ENCODE measurements at places on chromosomes 1 and 21.

DNA sequence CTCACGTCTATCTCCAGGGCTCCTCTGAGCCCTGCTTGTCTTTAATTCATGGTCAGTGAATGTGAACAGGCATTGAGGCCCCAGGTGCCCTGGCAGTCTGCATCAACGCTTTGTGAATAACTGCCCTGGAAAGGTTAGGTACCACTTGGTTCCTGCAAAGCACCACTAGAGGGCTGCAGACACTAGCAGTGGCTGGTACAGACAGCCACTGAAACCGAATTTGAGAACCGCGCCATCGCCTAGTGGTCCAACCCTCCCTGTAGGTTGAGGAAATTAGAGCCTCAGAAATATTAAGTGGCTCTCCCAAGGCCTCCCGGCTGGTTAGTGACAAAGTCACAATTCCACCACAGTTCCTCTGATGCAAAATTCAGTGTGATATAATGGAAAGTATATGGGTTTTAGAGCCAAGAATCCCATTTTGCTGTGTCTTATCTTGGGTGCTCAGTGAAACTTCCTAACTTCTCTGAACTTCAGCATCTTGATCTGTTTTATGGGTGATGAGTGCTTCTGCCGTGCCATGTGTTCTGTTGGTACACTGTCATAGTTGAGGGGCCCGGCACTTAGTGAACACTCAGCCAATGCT lies 46.2 kb upstream of the BCL9 start:
- no peak for DNase-seq

GRCh38 chr1:25664357-25665199 lies 48.0 kb downstream of the MAN1C1 start:
- no peak for DNase-seq

- DNase-seq: no peak
These were observed 10.4 kb downstream of the MRTO4 start for GRCh38 chr1:19262047-19262446.

GRCh38 chr1:197915862-197916499 lies 1.2 kb upstream of the LHX9 start:
- peak; percentile 17 for DNase-seq

DNA sequence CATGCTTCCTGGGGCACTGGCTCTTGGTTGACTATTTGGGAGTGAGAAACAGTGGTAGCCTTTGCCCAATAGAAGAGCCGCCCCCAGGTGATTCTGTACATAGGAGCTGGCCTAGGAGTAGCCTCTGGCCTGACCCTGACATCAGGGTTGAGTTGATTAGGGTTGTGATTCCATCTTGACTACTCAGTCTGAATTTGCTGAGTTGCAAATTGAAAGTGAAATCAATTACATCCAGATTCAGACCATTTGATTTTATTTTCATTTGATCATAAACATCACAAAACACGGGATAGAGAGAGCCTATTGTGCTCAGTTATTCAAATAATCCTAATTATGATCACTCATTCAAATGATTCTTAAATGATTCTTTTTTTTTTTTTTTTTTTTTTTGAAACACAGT lies 253.2 kb downstream of the KIF26B start:
- no peak for DNase-seq

DNA sequence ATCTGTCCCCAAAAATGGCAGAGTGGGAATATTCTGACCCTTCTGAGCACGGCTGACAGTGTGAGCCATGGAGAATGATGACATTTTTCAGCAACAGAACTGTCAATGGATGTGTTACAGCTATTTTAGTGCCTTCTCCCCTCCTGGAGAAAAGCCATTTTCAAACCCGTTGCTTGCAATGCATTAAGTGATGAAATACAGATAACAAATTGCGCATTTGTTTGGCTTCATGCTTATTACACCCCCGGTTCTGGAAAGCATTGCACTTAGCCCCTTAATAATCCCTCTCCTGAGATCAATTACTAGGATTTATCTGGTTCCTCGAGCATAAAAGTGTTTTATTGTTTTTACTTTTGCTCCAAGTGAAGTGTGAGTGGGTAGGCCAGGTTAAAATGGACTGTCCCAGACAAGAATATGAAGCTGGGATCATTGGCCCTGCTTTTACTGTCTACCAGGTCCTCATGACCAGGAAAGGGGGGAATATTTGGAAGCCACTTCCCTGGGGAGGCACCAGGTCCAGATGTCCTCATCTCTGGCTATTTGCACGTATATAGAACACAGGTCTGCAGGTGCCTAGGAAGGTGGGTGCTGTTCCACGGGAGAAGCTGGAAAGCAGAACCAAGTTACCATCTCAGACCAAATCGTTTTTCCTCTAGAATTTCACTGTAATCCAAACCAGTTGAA lies 37.5 kb upstream of the HHAT start:
- DNase-seq: no peak

GRCh38 chr1:18541046-18541795 lies 60.5 kb downstream of the KLHDC7A start:
- no peak for DNase-seq

DNA sequence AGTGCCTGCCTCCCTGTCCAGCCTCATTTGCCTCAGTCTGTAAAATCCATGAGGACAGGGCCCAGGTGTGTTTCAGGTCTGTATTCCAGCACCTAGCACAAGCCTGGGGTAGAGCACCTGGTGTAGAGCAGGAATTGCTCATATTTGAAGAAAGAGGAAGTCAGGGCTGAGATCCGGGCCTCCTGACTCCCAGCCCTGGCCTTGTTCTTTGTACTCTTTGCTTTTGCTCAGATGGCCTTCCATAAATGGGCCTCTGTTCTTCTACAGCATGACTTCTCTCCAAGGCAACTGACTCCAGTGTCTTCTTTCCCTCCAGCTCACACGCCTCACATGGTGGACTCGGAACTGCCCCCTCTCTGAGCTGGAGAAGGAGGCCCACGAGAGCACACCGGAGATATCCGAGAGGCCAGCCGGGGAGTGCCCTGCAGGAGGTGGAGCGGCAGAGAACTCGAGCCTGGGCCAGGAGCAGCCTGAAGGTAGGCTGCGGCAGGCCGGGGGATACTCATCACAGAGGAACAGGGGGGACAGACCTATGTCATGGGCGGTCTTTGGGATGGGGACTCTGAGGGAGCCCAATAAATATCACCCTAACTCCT lies 19.7 kb downstream of the SLC5A9 start:
- DNase-seq: no peak

- no peak for DNase-seq
These were observed 127.8 kb downstream of the GABPA start for GRCh38 chr21:25862596-25862995.

DNA sequence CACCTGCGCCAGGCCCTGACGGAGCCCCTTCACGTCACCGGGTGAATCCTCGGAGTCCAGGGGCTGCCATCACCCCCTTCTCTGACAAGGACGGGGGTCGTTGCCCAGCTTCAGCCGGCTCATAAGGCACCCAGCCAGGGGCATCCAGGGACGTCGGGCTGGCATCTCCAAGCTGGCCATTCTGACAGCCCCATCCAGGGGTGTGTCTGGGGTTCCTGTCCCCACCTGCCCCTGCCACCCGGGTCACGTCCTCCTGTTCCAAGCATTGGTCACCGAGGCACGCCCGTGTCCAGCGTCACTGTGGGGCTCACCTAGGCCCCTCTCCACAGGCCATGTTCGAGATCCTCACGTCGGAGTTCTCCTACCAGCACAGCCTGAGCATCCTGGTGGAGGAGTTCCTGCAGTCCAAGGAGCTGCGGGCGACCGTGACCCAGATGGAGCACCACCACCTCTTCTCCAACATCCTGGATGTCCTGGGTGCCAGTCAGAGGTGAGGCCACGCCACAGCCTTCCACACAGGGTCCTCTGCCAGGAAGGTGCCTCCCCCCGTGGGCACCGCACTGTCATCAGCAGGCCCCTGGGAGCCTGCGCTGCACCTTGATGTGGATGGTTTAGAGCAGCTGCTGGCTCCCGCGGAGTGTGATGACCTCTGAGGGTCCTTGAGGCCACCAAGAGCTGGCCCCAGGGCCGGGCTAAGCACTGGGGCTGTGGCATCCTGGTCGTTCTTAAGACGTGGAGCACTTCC lies 14.8 kb downstream of the ARHGEF16 start:
- no peak for DNase-seq

GRCh38 chr1:51629918-51630317 lies 13.0 kb downstream of the OSBPL9 start:
- DNase-seq: no peak

- DNase-seq: no peak
These were observed 44.6 kb downstream of the HMGB4 start for GRCh38 chr1:33908324-33908956.

DNA sequence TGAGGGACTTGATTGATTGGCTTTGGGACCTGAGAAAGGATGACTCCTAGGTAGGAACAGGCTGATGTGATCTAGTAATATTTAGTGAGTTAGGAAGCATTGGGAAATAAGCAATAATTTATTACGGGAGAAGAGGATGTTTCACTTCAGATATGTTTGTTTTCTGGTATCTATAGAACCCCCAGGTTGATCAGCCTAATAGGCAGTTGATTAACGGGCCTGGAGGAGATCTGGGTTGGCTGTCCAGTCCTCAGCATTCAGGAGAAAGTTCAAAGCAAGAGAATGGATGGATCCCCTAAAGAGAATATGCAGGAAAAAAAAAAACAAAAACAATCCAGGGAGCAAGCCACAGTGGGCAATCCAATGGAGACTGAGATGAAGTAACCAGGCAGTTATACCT lies 48.2 kb upstream of the AKT3 start:
- no peak for DNase-seq

DNA sequence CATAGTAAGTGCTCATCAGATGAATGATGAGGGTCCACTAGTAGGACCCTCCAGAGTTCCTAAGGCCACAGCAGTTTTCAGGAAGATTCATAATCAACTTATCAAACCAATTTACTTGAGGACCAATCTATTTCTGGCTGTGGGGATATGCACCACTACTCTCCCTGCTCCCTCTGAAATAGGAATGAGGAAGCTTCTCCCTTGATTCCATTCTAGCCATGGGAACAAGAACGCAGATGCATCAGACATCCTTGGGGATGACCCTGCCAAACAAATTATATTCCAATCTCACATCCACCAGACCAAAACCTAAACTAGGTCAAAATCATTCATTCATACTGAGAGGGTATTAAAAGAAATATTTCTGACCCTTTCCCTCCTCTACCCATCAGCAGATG lies 31.5 kb downstream of the JAK1 start:
- no peak for DNase-seq

- peak; percentile 72 for DNase-seq
These were observed 1.3 kb downstream of the PIGV start for GRCh38 chr1:26788836-26789611.

- DNase-seq: peak; percentile 39
These were observed 15.5 kb downstream of the LYPLAL1 start for GRCh38 chr1:219189021-219189824.

- no peak for DNase-seq
These were observed 89.1 kb downstream of the SMYD3 start for GRCh38 chr1:246417813-246418564.
